Naive thymus-derived CD4-positive, alpha-beta T cell (primary cell): ENCODE measurements at places on chromosomes 7 and 10. TPM values are rescaled to one million over a fixed set of nuclear protein-coding genes. Genes with fewer than 3 reads are reported as not detected.

The MUC3A gene
- total RNA-seq, result not detected in 2 replicates

- DNase-seq, result no peak
These were observed 30.0 kb downstream of the ADGRA1 start for GRCh38 chr10:133117688-133118071.

DNA sequence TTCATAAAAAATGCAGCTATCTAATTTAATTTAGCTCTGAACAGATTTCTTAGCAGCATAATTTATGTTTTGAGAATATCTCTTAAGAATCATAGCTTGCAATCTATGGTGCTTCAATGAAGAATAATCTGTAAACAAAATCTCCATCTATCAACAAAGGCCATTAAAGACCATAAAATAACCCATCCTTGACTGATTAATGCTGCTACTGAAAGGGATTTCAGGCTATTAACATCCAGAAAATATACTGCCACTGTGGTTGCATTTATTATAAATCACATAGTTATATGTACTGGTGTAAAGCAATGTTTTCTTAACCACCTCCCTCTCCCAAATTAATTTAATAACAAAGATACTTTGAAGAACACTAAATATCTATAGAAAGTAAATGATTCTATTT lies 191.6 kb downstream of the PCDH15 start:
- DNase-seq, result no peak

DNA sequence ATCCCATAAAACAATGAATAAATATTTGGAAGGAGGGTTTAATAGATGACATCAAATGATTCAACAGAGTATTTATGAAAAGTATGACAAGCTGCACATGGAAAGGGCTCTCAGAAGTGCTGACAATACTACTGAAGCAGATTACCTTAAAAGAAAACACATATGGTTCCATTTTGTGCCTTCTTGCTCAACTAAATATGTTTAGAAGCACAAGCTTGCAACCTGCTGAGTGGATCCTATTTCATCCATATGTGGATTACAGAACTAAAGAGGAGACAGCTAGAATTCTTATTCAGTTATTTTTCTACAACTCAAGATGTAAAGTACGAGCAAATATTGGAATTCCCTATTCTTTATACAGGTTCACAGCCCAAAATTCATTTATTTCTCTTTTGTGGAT lies 340.6 kb downstream of the TFEC start:
- DNase-seq, result no peak

The CHAT gene
- not detected for total RNA-seq

DNA sequence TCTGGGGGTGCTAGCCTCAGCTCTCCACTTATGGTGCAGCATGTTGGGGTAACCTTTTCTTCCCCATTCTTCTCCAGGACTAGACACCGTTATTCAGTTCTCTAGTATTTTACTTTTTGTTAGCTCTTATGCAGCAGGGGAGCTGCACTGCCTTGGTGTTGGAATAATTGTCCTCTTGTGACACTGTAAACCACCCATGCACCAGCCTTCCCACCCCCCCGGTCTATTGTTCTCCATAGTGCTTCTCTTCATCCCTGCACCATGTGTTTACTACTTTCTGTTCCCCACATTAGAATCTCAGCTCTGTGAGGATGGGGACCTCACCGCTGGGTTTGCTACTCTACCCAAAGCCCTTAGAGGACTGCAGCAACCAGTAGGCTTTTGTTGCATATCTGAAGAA lies 230.7 kb downstream of the RPS24 start:
- no peak for DNase-seq

The EBF3 gene
- total RNA-seq, result not detected

- DNase-seq, result no peak
These were observed 89.0 kb downstream of the JMJD1C start for GRCh38 chr10:63376560-63377304.

- DNase-seq, result no peak
These were observed 57.6 kb downstream of the MEOX2 start for GRCh38 chr7:15628876-15629275.

GRCh38 chr10:121325490-121326231 lies 272.6 kb downstream of the FGFR2 start:
- DNase-seq, result no peak

DNA sequence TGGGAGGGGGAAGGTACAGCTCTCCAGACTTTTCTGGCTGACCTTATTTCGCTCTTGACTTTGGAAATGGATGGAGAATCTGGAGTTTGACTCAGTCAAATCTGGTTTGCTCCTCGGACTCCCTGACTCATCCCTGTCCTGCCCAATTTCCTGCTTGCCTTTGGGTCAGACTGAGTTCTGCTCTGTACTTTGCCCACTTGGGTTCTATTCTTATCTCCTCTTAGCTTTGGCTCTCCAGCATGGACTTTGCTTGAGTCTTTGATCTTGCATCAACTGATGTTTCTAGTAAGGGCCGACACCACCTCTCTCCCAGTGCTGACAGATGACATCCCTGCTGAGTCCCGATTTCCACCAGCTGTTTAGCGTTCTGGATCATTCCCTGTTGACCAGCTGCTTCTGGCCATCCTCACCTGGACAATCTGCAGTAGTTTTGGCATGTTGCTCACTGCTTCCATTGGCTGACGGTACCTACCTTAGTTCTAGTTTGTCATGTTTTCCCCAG lies 335.3 kb downstream of the SUGCT start:
- no peak for DNase-seq

DNA sequence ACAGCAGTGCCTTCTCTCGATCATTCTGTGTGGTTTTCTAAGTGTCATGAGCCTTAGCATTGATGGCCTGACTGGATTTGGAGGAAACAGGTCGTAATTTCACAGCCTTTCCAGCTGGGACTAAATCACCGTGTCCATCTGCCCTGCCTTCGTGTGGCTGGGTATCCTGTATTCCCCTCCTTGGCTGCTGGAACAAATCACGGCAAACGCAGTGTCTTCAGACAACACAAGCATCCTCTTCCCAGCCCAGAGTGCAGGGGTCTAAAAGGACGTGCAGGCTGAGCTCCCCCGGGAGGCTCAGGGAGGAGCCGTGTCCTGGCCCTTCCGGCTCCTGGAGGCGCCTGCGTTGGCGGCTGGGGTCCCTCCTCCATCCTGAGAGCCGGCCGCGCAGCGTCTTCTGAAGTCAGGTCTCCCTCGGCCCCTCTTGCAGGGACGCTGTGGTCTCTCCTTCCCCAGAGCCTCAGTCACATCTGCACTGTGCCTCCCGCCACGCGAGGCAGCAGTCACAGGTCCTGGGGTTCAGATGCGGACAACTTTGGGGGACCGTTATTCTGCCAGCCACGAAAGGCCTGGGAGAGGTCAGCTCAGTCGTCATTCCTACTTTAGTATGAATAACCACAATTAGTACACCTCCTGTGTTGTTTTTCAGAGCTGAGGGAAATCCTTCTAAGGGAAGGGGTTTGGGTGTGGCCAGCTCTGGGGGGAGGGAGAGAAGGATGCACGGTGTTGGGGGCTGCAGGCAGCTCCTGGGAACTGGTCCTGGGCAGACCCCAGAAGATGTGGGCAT lies 41.1 kb downstream of the FAM20C start:
- DNase-seq, result no peak

GRCh38 chr10:33240931-33241330 lies 93.5 kb downstream of the NRP1 start:
- DNase-seq, result no peak

The INPP5F gene
- 10.0 TPM for total RNA-seq

The STOX1 gene
- 0.29 TPM for total RNA-seq
